CD4-positive, CD25-positive, alpha-beta regulatory T cell (primary cell): ENCODE measurements at places on chromosomes 2 and 18.

- no peaks in the 10 kb centered on the region for H3K36me3 ChIP-seq
- no peak overlapping the region for H3K27ac ChIP-seq
- no peaks in the 10 kb centered on the region for H3K4me1 ChIP-seq
These were observed 48.1 kb downstream of the BCL11A start for GRCh38 chr2:60505240-60505879.

- H3K4me1 ChIP-seq = no peaks in the 10 kb centered on the region
- H3K27ac ChIP-seq = no peak overlapping the region
- H3K4me3 ChIP-seq = no peak overlapping the region
- H3K27me3 ChIP-seq = no peaks in the 10 kb centered on the region
- DNase-seq = no peak
- H3K36me3 ChIP-seq = no peaks in the 10 kb centered on the region
These were observed 52.5 kb downstream of the FAM117B start for GRCh38 chr2:202687276-202687675.

DNA sequence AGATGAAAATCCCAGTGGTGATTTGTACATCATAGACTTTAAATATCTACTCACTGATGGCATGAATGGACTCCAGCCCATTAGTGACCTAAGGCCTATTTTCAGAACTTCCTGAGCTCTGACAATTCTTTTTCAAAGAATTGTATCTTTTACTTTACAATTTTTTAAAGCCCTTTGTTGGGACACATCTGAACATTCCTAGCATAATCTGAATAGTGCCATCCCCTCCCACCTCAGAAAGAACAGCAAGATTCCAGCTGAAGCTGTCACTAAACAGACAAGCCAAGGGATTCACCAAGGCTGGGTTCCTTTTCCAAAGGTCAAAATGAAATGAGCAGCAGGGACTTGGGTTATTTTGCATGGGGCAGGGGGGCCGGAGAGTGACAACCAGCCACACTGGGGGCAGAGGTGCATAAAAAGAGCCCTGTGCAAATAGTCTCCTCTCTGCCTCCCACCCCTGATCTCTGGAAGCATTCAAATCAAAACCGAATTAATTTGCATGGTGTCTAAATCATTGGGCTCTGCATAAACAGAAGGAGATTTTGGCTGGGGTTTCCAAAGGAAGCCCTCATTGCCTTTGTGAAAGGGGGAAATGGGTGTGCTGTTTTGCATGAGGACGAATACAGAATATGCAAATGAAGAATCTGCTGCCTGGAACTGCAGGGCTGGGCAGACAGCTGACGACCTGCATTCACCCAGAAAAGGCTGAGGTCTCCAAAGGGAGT is 17.2 kb downstream of the EPHA4 start:
- DNase-seq = peak; percentile 32
- no peaks in the 10 kb centered on the region for H3K36me3 ChIP-seq
- peaks cover 3% of the 10 kb centered on the region for H3K4me1 ChIP-seq

DNA sequence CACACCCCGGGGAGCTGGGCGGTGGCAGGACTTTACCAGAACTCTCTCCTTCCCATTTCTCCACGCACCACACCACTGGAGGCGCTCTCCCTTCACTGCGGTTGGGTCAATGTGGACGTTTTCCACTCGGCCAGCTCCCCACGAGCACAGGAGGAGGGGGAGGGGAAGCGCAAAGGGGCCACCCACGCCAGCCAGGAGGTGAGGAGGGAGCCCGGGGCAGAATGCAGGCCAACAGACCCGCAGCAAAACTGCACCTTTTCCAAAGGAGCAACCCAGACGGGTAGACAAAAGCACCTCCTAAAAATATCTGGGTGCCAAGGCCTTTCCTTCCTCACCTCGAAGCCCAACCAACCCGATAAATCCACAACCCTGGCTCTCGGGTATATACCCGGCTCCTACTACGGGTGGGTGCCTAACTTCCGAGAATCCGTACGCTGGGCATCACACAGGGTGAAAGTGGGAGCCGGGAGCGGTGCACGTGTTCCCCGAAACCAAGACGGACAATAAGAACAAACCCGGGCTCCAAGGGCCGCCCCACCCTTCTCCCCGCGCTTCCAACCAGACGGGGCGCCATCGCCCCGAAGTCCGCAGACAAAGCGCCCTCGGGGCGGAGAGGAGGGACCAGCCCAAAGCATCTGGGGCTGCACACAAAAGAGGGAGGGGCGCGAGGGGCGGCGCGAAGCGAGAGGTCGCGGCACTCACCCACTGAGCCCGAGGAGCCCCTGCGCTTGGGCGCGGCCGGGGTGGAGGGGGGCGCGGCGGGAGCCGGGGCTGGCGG is 1.0 kb downstream of the RTN4 start:
- H3K4me3 ChIP-seq = peak overlapping the region; percentile 95
- no peaks in the 10 kb centered on the region for H3K36me3 ChIP-seq
- H3K27ac ChIP-seq = peak overlapping the region; percentile 92
- peaks cover 61% of the 10 kb centered on the region for H3K4me1 ChIP-seq
- peak; percentile 60 for DNase-seq

- H3K36me3 ChIP-seq = no peaks in the 10 kb centered on the region
- H3K4me3 ChIP-seq = no peak overlapping the region
- DNase-seq = no peak
- H3K4me1 ChIP-seq = no peaks in the 10 kb centered on the region
These were observed 49.2 kb upstream of the LGALSL start for GRCh38 chr2:64404743-64405142.

DNA sequence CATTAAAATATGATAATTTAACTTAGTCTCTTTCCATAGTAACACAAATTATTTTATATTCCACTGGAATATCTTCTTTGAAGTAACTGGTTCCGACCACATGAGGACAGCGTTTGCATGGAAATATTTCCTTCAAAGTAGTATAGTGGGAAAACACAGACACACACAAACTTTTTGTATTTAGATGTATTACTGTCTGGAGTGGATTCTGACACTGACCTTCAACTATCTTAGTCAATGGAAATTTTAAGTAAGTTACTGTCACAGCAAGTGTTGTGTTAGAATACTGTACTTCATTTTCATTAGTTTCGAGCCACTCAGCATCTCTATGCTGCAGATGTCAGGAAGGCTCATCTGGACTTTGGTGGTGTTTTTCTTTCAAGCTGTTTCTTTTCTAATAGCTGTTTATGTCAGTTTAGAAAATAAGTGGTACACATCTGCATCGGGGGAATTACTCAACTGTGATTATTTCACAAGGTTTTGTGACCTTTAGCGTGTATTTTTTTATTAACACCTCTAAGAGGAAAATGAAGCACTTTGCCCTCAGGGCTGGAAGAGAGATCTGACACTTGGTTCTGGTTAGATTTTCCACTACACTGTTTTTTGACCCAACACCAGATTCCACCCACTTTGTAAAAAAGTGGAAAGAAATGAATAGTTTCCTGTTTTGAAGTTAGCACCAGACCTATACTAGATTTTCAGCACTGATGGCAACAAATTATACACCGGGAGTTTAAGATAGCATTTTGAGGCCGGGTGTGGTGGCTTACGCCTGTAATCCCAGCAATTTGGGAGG is 18.9 kb upstream of the THOC1 start:
- no peaks in the 10 kb centered on the region for H3K4me1 ChIP-seq
- no peak overlapping the region for H3K4me3 ChIP-seq
- no peaks in the 10 kb centered on the region for H3K36me3 ChIP-seq
- H3K27ac ChIP-seq = no peak overlapping the region

DNA sequence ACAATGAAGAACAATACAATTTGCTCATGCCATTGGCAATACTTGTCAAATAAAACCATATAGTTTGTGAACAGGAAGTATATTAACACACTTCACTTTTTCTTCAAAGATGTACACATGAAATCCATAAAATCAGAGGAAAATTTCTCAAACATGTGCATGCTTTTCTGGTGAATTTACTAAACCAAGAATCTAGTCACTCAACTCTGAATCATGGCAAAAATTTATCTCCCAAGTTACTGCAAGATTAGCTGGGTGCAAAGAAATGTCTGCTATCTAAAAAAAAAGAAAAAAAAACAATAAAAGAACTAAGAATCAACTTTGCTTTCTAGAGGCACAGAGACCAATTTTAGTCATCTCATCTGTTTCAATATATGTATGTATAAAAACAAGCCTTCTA is 419.2 kb downstream of the NR4A2 start:
- DNase-seq = no peak
- no peaks in the 10 kb centered on the region for H3K4me1 ChIP-seq
- no peaks in the 10 kb centered on the region for H3K27me3 ChIP-seq
- no peak overlapping the region for H3K27ac ChIP-seq

DNA sequence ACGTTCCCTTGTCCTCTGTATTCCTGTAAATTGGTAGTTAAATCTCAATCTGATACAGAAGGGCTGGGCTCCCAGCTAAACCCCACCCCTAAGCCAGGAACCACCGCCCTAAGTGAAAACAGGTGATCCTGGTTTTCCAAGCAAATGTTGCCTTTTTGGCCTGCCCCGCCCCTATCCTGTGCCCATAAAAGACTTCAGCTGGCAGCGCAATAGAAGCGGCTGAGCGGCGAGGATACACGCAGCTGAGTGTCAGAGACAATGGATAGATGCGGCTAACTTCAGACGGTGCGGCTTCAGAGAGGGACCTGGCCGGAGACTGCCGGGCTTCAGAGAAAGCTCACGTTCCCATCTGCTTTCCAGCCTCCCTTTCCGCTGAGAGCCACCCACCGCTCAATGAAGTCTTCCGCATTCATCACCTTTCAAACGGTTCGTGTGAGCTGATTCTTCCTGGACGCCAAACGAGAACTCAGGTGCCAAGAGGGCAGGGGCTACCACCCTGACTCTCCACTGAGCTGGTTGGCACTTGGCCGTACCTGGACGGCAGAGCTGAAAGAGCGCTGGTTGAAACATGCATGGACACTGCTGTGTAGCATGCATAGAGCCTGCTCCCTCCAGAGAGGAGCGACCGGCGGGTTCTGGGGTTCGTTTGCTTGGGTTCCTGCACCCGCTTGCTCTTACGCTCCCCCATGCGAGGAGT is 49.5 kb upstream of the POLE4 start:
- H3K4me1 ChIP-seq = no peaks in the 10 kb centered on the region
- no peak overlapping the region for H3K4me3 ChIP-seq
- no peak for DNase-seq
- no peaks in the 10 kb centered on the region for H3K36me3 ChIP-seq
- H3K27ac ChIP-seq = no peak overlapping the region
- peaks cover 7% of the 10 kb centered on the region for H3K27me3 ChIP-seq

- H3K4me1 ChIP-seq = no peaks in the 10 kb centered on the region
- no peak for DNase-seq
- no peak overlapping the region for H3K27ac ChIP-seq
- no peaks in the 10 kb centered on the region for H3K27me3 ChIP-seq
- no peak overlapping the region for H3K4me3 ChIP-seq
- H3K36me3 ChIP-seq = no peaks in the 10 kb centered on the region
These were observed 853.5 kb upstream of the SALL3 start for GRCh38 chr18:78126106-78126505.

DNA sequence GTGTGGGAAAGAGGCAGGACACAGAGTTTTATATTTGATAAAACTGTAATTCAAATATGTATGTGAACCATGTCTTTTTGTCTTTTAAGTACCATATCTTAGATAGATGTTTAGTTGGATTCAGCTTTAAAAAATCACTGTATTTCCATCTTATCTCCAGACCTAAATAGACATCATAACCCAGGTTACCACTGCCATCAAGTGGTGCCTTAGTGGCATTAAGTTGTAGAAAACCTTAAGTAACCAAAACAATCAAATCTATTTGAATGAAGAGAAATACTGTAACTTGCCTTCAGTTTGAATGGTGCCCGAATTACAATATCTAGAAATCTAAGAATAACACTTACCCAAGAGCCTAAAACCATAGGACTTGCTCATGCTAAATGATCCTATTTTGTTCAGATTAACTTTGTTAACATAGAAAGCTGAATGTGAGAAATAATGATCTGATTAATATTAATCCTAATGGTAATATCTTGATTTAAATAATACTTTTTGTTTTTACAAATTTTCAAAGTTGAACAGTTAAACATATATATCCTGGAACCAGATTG is 92.5 kb upstream of the MAP2 start:
- H3K36me3 ChIP-seq = no peaks in the 10 kb centered on the region
- no peaks in the 10 kb centered on the region for H3K27me3 ChIP-seq
- H3K27ac ChIP-seq = no peak overlapping the region
- H3K4me3 ChIP-seq = no peak overlapping the region

GRCh38 chr2:196268538-196269338 is 97.4 kb upstream of the STK17B start:
- DNase-seq = no peak
- peak overlapping the region; percentile 80 for H3K4me3 ChIP-seq
- peaks cover 33% of the 10 kb centered on the region for H3K4me1 ChIP-seq
- no peaks in the 10 kb centered on the region for H3K36me3 ChIP-seq
- H3K27me3 ChIP-seq = no peaks in the 10 kb centered on the region
- peak overlapping the region; percentile 64 for H3K27ac ChIP-seq

GRCh38 chr2:12697617-12698016 is 19.1 kb upstream of the TRIB2 start:
- peaks cover 16% of the 10 kb centered on the region for H3K4me1 ChIP-seq
- H3K27ac ChIP-seq = no peak overlapping the region
- no peak overlapping the region for H3K4me3 ChIP-seq

DNA sequence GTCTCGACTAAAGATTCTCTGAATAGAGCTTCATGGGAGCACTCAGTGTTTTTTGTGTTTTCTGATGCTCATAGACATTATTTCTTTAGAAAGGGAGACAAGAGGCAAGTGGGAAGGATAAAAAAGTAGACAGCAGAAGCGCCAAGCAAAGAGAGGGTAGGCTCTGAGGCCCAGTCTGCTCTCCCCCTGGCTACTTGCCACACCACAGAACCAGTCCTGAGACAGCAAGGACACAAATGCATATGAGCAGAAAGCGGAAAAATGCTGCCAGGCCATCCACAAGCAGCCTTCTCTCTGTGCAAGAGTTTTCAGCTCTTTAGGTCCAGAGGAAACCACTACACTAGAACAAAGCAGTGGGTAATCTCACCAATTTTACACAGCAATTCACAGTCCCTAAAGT is 285.4 kb downstream of the ZNF521 start:
- no peaks in the 10 kb centered on the region for H3K36me3 ChIP-seq
- DNase-seq = no peak
- no peak overlapping the region for H3K4me3 ChIP-seq
- no peaks in the 10 kb centered on the region for H3K4me1 ChIP-seq

DNA sequence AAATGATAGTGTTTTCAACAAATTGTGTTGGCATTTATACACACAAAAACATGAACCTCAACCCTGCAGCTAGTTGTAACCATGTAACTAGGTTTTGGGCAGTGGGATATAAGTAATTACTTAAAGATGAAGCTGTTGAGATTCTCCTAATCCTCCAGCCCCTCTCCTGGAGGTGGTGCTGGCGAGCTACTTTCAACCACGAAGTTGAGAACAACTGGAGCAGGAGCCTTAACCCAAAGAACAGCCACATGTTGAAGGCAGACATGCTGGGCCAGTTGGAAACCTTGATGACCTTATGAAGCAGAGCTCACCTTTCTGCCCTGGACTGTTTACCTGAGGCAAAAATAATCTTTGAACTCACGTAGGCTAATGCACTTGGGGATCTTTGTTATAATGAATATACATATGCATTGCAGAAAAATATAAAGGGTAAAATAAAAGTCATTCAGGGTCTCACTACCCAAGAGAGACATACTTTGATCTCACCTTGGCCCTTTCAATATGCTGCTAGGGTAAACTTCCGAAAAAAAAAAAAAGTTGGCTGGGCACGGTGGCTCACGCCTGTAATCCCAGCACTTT is 89.6 kb upstream of the NPAS2 start:
- peaks cover 10% of the 10 kb centered on the region for H3K27me3 ChIP-seq
- no peak overlapping the region for H3K27ac ChIP-seq
- H3K4me3 ChIP-seq = no peak overlapping the region
- DNase-seq = peak; percentile 49

GRCh38 chr2:168723275-168723899 is 79.0 kb upstream of the NOSTRIN start:
- H3K27ac ChIP-seq = no peak overlapping the region
- H3K36me3 ChIP-seq = no peaks in the 10 kb centered on the region
- no peaks in the 10 kb centered on the region for H3K27me3 ChIP-seq
- H3K4me1 ChIP-seq = no peaks in the 10 kb centered on the region
